Stimulated activated naive B cell treated with anti-CD40 and anti-IgM and Interleukin-4, amounts not matched to agents 10 μg/mL and 1 μg/mL and 100 μg/mL, for 72 hours (primary cell): ENCODE measurements at places on chromosomes 11 and 22.

DNA sequence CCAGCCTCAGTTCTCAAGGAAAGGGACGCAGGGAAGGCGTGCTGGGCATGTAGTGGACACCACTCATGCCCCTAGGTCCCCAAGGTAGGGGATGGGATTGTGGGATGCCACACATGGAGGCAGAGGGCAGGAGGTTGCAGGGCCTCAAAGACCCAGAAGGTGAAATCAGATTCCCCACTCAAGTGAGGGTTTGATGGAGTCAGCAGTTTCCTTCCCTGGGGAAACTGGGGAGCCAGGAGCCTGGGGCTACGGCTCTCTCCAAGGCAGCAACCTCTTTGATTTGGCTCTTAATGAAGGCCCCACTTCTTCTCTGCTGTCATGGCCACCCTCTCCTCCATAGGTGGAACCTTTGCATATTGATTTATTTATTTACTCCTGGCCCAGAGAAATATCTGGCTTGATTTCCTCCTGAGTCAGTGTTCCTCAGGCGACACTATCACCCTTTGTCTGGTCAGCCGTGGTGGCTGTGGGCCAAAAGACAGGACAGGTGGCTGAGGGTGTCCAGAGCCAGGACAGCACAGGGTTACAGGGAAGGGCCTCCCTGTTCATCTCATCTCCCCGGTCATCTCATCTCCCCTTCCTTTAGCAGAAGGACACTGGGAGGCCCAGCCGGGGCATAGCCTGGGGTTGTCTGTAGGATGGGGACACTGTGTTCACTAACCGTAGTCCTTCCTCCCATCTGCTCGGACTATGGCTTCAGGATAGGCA, 9.6 kb downstream of the GNAZ start:
- no peak for DNase-seq

DNA sequence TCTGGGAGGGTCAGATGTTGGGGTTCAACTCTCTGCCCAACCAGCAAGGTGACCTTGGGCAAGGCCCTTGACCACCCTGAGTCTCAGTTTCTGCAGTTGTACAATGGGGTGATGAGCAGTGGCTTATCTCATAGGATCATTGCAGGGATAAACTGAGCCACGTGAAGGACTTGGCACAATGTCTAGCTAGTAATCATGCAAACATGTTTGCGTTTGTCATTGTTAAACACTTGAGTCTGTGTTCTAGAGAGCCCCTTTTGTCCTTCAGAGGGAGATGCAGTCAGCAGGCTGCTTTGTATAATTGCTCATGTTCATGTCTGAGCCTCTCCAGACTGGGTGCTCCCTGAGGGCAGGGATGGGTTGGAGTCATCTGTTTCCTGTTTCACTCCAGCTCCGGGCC, 15.8 kb downstream of the CD82 start:
- no peak for DNase-seq

DNA sequence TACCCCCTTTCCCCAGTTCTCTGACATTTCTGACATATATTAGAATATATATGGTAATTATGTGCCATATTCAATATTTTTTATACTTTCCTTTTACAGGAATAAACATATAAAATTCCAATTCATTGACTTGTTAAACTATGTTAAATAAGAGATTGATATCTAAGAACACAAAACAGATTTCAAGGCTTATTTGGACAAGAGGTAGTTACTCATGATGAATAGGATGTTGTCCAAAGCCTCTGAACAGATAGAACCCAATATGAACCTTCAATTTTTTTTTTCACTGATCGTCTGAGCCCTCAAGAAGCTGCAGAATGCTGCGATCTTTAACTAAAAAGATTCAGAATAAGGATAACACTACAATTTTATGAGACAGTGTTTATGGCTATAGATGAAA, 340.3 kb downstream of the LUZP2 start:
- DNase-seq, result no peak

DNA sequence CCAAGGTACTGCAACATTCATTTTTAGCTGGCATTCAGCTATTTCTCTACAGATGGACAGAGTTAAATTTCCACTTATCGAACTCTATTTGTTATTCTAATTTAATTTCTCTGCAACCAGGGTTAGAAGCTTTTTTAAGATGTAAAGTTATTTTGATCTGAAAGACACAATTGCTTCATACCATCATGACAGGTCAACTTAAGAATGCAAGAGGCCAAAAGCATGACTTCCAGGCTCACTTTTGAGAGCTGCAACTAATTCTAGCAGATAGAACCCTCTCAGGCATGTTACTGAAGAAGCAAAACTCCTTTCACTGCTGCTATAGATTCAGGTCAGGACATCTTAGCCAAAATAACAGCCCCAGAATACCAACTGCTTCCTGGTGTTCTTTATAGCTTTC, 86.5 kb upstream of the GALNT18 start:
- DNase-seq, result no peak

DNA sequence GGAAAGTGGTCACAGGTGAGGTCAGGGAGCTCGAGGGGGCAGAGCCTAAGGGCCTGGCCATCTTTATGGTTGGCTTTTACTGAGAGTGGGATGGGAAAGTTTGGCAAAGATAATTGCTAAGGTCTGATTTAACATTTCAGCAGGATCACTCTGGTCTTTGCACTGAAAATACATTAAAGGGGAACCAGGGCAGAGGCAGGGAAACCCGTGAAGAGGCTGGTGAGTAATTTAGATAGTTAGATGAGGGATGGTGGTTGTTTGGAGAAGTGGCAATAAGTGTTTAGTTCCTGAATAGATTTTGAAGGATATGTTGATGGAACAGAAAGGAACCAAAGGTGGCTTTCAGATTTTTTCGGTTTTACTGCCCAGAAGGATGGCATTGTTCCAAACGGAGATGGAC, 50.8 kb downstream of the SCN3B start:
- no peak for DNase-seq
